Pancreas (tissue), 10 donors: ENCODE measurements at places on chromosomes 6 and 20. TPM values are rescaled to one million over a fixed set of nuclear protein-coding genes. Genes with fewer than 3 reads are reported as not detected.

Gene C6orf15
- not detected for total RNA-seq

- no peaks in the 10 kb centered on the region for H3K27me3 ChIP-seq
- no peak overlapping the region for H3K27ac ChIP-seq
- H3K4me1 ChIP-seq = peaks cover 10% of the 10 kb centered on the region
- H3K4me3 ChIP-seq = no peak overlapping the region
- no peaks in the 10 kb centered on the region for H3K36me3 ChIP-seq
Measured at GRCh38 chr6:108632441-108632840, 71.7 kb downstream of the FOXO3 start.

Gene EXOC2
- total RNA-seq = 8.9 TPM

Gene CD24
- 694 TPM for total RNA-seq

DNA sequence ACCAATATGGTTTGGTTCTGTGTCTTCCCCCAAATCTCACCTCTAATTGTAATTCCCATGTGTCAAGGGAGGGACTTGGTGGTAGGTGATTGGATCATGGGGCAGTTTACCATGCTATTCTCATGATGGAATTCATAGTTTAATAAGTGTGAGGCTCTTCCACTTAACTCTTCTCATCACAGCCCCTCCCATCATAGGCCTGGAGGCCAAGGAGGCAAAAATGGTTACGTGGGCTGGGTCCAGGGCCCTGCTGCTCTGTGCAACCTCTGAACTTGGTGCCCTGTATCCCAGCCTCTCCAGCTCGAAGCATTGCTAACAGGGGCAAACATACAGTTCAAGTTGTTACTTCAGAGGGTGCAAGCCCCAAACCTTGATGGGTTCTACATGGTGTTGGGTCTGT, 232.7 kb downstream of the ADGRG6 start:
- no peak for DNase-seq
- no peak overlapping the region for H3K4me3 ChIP-seq
- H3K36me3 ChIP-seq = no peaks in the 10 kb centered on the region
- H3K27me3 ChIP-seq = no peaks in the 10 kb centered on the region

Gene SLC32A1
- total RNA-seq = not detected

- no peaks in the 10 kb centered on the region for H3K27me3 ChIP-seq
- DNase-seq = no peak
- H3K4me1 ChIP-seq = no peaks in the 10 kb centered on the region
- H3K4me3 ChIP-seq = no peak overlapping the region
- no peaks in the 10 kb centered on the region for H3K36me3 ChIP-seq
Measured at GRCh38 chr6:163944897-163945296, 530.4 kb downstream of the QKI start.

- no peak within 1 kb of the TSS for H3K4me3 ChIP-seq
- DNase-seq = no peak
- no peaks in the 10 kb centered on the region for H3K36me3 ChIP-seq
- no peaks in the 10 kb centered on the region for H3K27me3 ChIP-seq
Measured at GRCh38 chr20:5316188-5317158, at the start of gene PROKR2. PROKR2 (minus strand) TSS chr20:5316954; CDS start chr20:5314369, 2,585 bp downstream.

Gene KCNQ5
- total RNA-seq = 0.88 TPM

Gene OR2J3
- not detected for total RNA-seq

GRCh38 chr6:1475174-1475573, 85.8 kb downstream of the FOXF2 start:
- no peaks in the 10 kb centered on the region for H3K36me3 ChIP-seq
- no peaks in the 10 kb centered on the region for H3K27me3 ChIP-seq
- no peak overlapping the region for H3K27ac ChIP-seq
- no peak for DNase-seq
- no peaks in the 10 kb centered on the region for H3K4me1 ChIP-seq
